ENCODE measurements at places on chromosomes 5 and 9. TPM values are rescaled to one million over a fixed set of nuclear protein-coding genes. Genes with fewer than 3 reads are reported as not detected.

DNA sequence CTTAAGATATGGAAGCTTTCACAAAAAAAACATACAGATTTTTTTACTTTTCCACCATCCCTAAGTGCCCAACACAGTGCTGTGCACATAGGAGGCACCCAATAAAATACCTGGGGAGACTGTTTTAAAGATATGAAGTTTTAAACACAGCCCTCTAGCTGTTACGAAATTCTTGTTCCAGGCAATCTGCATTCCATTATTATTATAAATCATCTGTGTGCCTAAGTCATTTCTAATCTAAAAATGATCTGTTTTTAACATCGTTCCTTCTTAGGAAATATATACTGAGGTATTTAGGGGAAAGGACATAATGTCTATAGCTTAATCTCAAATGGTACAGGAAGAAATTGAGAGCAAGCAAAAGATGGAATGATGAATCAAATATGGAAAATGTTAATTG is 32.7 kb upstream of the ISCA1 start:
- DNase-seq: no peak

GRCh38 chr9:127543221-127543620 is 68.9 kb upstream of the STXBP1 start:
- peak; percentile 61 for DNase-seq

Gene SOWAHA
- 0.41 TPM for polyA plus RNA-seq

DNA sequence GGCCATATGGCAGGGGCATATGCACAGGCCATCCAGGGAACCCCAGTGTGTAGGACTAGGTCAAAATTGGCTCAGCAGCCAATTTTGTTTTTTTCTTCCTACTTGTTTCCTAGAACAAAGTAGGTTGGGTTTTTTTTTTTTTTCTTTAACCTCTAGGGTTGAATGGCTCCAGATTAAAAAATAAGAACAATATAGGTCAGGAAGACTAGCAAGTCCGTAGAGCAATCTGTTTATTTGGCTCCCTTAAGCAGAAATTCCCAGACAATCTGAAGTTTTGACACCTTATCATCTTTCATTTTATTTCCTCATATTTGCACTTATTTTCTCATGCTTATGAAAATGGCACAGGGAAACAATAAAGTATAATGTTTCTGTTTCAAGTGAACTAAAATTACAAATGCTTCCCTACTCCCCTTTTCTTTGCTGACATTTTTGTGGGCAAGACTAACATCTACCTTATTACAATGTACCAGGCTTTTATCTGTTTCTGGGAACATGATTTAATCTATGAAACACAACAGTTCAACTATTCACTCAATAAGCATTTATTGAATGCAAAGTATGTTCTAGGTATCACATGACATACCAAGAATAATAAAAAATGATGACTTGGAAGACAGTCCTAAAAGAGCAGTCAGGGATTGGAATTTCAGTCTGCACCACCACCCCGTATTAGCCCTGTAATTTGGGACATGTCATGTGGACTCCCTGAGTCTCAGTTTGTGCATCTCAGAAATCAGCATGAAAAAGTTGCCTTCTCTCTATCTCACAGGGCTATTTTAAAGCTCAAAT is 30.5 kb downstream of the TLR4 start:
- no peak for DNase-seq

Gene SPOCK1
- 4.5 TPM for polyA plus RNA-seq

- DNase-seq: no peak
These were observed 24.1 kb downstream of the SLC1A3 start for GRCh38 chr5:36630201-36631145.

Gene PCDHGA12
- 0.75 TPM for polyA plus RNA-seq

GRCh38 chr5:63250939-63251338 is 672.3 kb downstream of the LRRC70 start:
- DNase-seq: no peak

Gene DEPDC1B
- not detected for polyA plus RNA-seq

DNA sequence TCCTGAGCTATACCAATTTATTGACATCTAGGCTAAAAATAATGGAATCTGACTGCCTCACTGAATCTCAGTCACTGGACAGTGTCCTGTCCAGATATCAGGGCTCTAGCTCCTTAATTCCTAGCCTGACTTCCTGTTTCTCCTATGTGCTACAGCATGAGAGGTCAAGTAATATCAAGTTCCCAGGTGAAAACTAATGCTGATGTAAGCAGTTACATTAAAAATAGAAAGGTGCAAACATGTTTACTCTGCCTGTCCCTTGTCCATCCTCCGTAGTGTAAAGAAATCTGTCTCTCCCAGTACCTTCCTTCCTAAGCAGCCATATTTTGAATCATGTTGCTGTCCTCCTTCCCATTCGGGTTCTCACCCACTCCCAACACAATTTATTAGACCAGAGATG is 145.9 kb upstream of the GHR start:
- no peak for DNase-seq

Gene IL9
- polyA plus RNA-seq: not detected

DNA sequence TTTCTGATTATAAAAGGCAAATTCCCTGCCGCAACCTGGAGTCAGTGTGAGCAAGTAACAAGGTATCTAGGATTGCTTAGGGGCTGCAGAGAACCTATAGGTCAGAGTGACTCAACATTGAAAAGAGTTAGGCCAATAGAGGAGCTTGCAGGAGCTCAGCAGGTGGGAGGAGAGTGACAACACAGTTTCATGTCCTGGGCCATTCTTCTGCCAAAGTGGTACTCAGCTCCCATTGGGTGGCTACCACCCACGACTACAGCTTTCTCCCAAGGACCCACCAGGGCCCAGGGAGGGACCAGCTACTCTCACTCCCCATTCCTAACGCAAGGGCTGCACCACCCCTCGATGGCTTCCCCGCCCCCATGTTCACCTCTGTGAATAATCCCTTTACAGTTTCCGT is 86.7 kb upstream of the SPATA31C2 start:
- DNase-seq: no peak

- no peak for DNase-seq
These were observed 1802.2 kb upstream of the ACO1 start for GRCh38 chr9:30582240-30582639.

DNA sequence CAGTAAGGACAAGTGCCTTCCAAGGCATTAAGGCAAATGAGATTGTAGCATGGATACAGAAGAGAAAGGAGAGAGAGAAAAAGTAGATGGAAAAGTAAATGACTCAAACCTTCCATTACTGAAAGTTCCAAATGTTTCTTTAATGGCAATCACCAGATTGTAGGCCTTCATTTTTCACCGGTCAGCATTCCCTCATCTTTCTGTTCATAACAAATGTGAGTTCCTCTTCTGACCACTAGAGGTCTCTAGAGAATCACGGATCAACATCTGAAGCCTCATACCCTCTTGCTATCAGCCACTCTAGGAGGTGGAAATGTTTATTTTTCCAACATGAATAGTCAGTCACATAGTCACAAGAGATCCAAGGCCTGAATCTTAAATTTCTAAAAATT is 73.6 kb upstream of the RPS23 start:
- DNase-seq: no peak

- DNase-seq: no peak
These were observed 46.9 kb downstream of the CTNND2 start for GRCh38 chr5:11857391-11857790.

Gene PCDHGB5
- polyA plus RNA-seq: 5.0 TPM

GRCh38 chr9:106653213-106653612 is 209.8 kb upstream of the ZNF462 start:
- DNase-seq: no peak

Gene OBP2B
- not detected for polyA plus RNA-seq

- DNase-seq: no peak
These were observed 36.5 kb upstream of the ANKRD18A start for GRCh38 chr9:38656896-38657295.

DNA sequence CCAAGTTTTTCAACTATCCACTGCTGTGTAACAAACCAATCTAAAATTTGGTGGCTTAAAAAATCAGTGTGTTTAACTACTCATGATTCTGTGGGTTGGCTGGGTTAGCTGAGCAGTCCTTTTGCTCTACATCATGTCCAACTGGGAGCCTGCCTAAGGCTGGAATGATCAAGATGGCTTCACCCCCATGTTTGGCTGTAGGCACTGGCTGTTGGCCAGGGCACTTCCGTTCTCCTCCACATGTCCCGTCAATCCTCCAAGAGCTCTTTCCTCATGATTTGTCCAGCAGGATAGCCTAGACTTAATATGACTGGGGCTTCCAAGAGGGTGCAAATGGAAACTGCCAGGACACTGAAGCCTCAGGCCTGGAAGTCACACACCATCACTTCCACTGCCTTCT is 17.0 kb upstream of the TSSK1B start:
- DNase-seq: no peak

DNA sequence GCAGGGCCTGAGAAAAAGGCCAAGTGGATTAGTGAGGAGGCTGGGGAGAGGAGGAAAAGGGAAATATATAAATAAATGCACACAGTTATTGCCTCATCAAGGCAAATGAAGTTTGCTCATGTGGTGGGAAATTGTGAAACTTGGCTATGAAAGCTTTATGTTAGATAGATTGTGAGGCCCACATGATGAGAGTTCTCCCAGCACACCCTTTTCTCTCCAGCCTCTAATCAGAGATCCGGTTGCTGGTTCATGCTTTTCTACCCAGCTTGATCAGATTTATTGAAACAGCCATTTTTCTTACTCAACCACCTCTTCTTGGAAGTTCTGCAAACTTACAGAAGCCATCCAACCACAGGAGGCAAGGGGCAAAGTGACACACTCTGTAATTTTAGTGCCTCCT is 125.8 kb upstream of the KLF4 start:
- DNase-seq: no peak

GRCh38 chr9:87716141-87716540 is 9.8 kb upstream of the CTSL start:
- DNase-seq: no peak

- DNase-seq: no peak
These were observed 599 bp upstream of the MOCS2 start for GRCh38 chr5:53110156-53110555.

DNA sequence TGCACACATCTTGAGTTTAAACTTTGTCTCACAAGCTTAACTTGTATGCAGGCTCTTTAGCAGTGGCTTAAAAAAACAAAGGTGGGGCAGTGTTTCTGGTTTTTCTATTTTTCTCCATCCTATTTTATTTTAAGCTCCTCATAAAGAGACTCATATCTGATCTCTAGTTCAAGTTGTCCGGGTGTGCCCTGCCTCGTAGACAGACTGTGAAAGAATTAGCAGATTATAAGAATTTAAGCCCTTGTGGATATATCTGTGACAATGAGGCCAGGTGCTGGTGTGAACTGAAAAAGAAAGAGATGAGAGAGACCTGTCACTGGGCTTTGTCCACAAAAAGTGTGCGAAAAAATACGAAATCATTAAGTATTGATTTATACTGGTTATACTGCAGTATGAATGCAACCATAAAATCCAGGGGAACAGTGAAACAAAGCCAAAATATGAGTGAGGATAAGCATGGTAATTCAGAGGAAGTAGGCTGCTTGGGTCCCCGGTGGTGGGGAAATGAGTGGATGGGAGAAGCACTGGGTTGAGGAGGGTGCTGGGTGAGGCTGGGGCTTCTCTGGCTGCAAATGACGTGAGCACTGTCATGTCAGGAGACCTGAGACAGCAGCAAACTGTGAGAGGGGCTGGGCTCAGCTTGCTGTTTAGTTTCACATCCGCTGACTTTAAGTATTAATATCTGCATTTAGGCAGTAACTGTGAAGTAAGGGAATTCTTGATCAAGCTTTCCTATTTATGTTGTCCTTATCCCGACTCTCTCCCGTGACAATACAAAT is 179.7 kb upstream of the ANKRD55 start:
- DNase-seq: peak; percentile 70

DNA sequence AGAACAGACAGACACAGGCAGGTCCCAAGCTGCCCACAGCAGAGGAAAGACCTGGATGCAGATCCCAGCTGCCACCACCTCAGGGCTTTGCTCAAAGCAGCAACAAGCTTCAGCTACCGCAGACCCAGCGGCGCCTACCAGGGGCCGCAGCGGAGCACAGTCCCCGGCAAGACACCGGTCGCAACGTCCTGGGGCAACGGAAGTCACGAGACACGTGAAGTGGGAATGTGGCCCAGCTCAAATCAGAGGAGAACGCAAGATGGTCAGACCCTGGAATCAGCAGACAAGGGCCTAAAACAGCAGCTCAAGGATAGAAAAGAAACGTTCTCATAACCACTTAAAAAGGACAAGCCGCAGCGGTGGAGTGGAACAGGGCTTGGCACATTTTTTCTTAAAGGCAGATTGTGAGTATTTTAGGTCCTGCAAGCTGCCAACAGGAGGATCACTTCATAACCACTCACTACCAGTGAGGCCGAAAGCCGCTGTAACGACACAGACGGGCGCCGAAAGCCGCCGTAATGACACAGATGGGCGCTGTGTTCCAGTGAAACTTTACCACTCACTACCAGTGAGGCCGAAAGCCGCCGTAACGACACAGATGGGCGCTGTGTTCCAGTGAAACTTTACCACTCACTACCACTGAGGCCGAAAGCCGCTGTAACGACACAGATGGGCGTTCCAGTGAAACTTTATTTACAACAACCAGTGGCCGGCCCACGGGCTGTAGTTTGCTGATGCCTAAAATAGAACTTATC is 21.7 kb downstream of the SLC9A3 start:
- no peak for DNase-seq

GRCh38 chr9:81427870-81428269 is 261.5 kb downstream of the TLE1 start:
- DNase-seq: no peak

Gene F12
- polyA plus RNA-seq: not detected

Gene ADRA1B
- 8.0 TPM for polyA plus RNA-seq

DNA sequence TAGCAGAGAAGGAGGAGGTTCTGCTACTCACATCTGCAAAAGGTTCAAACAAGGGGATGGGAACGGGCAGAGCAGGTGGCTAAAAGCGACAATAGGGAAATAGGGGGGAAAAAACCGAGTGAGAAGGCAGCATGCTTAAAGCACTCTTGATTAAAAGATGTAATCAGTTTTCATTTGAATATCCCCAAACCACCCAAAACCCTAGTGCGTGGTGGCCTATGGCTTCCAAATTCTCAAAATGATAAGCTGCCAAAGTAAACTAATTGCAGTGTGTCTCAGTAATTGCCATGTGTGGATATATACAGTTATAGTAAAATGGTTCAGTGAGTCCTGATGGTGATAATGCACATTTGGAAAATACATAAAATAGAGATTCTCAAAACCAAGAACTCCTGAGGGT is 315.2 kb upstream of the RFX3 start:
- no peak for DNase-seq

DNA sequence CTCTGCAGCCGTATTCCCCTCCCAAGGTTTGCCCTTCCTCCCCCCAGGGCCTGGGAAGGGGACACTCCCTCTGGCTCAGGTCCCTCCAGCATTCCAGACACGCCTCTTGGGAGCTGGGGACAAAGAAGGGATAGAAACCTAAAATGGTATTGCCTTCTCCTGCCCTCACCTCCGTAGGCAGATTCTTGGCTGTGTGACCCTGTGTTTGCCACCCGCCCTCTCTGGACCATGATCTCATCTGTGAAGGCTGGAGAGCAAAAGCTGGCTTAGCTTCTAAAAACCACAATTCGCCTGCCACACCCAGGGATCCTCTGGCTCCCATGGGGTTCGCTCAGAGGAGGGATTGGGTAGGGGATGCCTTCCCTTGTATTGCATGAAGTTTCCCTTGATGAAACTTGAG is 7.7 kb downstream of the AQP3 start:
- DNase-seq: no peak

- DNase-seq: no peak
These were observed 193.9 kb downstream of the RFK start for GRCh38 chr9:76200315-76200714.

All from aorta (tissue), 5 donors.